ENCODE measurements at places on chromosomes 2 and 18. TPM values are rescaled to one million over a fixed set of nuclear protein-coding genes. Genes with fewer than 3 reads are reported as not detected.

Gene WDR12
- total RNA-seq = 70.2 TPM

Gene C2orf69
- 6.4 TPM for total RNA-seq

Gene SP140
- total RNA-seq = 0.27 TPM

Gene SEPTIN10
- total RNA-seq = 44.1 TPM

Gene MC4R
- total RNA-seq = not detected

Gene ABCG8
- not detected for total RNA-seq

Gene TUBB6
- total RNA-seq = 207 TPM

Gene CCNT2
- 9.3 TPM for total RNA-seq

Gene NGEF
- 20.3 TPM for total RNA-seq

Gene CD226
- 0.23 TPM for total RNA-seq

Gene CCDC74A
- 17.0 TPM for total RNA-seq

Gene HEATR5B
- 7.2 TPM for total RNA-seq

Gene DNMT3A
- total RNA-seq = 6.8 TPM

Gene SNTG2
- total RNA-seq = not detected

Gene TMEM37
- total RNA-seq = 2.3 TPM

Gene TTN
- total RNA-seq = under 0.01 TPM

Data from A549 treated with Mapracorat at 1 μM for 4 hours (cell line).